HEK293T (cell line): ENCODE measurements at places on chromosomes 16 and 17.

- no peak for DNase-seq
These were observed 879.7 kb upstream of the EEF2KMT start for GRCh38 chr16:5977329-5977728.

GRCh38 chr16:50284131-50284911, 18.0 kb downstream of the ADCY7 start:
- DNase-seq = no peak

- no peak for DNase-seq
These were observed 75.3 kb downstream of the KSR1 start for GRCh38 chr17:27531469-27531961.

- DNase-seq = no peak
These were observed 2.0 kb downstream of the RBBP6 start for GRCh38 chr16:24541233-24541933.

DNA sequence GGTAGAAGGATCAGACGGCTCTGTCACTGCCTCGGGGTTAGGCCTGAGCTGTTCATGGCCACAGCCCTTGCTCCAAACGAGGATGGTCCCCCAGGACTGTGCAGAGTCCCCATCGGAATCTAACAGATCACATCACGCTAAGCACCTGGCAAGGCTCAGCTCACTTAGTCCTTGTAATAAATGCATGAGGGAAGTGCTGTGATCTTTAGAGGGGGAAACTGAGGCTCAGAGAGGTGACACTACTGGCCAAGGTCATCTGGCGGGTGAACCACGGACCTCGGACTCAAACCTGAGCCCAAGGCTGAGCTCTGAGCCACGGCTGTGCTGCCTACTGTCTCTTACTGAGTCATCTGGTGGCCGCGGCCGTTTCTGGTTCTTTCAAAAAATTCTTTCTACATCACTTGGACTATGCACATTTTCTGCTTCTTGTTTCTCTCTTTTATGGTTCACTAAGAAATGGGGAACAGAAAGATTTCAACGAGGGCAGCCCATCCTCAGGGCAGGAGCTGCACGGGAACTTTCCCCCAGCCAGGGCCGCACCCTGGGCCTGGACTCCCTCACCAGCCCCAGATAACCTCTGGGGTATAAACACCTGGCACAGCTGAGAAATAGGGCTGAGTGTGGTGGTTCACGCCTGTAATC, 55.6 kb downstream of the COTL1 start:
- no peak for DNase-seq

DNA sequence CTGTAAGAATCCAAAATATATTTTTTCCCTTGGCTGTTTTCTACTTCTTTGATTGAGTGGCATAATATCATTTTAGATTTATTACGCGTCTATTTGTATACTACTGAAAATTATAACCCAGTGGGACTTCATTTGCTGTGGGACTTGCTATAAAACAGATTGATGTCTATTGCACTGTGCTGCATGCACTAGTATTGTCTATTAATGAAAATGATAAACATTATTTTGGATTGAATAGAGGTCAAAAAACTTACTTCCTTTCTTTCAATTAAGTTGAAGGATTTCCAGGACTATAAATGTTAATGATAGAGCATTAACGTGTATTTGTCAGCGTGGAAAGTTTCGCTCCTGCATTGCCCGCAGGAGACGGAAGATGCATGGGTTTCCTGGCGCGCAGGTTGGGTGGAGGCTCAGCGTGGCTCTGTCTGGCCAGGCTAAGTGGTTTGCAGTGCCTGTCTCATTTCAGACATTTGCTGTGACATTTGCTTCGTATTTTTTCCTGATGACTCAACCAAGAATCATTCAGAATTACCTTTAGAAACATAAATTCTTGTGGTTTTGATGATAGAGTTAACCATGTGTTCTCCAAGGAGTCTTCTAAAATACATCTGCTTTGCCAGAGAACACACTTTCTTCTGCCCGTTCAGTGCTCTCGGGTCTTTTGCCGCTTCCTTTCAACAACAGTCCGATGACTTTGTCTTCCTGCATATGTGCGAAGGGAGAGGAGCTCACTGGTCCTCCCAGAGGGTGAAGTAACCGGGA, 216.7 kb downstream of the RPTOR start:
- no peak for DNase-seq

GRCh38 chr17:61642768-61643167, 51.7 kb upstream of the NACA2 start:
- no peak for DNase-seq

- DNase-seq = no peak
These were observed 74.1 kb downstream of the SOCS1 start for GRCh38 chr16:11181899-11182279.

DNA sequence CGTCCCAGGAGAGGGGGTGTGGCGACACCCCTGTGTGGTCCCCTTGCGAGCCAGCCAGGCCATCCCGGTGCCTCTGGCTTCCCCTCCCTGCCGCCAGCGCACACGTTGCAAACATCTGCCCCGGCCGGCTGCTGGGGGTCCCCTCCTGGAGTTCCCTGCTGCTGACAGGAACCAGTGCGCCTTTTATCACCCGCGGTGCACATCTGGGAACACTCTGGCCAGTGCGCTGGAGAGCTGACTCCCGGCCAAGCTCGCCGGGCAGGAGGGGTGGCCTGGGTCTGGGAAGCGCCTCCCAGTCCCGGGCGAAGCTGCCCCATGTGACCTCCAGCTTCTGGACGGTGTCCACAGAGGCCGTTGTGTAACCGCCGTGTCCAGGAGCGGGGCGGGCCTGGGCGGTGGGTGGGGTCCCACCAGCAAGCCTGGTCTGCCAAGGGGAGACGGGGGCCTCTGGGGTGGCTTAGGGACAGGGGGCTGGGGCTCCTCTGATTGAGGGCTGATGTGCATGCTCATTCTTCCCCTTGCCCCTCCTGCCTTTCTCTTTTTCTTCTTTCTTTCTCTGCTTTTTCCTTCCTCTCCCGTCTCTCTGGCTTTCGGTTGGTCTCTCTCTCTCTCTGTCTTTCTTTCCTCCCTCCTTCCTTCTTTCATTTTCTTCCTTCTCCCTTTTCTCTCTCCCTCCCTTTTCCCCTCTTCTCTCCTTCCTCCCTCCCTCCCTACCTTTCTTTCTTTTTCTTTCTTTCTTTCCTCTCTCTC, 25.2 kb upstream of the CIBAR2 start:
- DNase-seq = no peak

GRCh38 chr17:63196772-63197335, 230.8 kb downstream of the TANC2 start:
- no peak for DNase-seq

DNA sequence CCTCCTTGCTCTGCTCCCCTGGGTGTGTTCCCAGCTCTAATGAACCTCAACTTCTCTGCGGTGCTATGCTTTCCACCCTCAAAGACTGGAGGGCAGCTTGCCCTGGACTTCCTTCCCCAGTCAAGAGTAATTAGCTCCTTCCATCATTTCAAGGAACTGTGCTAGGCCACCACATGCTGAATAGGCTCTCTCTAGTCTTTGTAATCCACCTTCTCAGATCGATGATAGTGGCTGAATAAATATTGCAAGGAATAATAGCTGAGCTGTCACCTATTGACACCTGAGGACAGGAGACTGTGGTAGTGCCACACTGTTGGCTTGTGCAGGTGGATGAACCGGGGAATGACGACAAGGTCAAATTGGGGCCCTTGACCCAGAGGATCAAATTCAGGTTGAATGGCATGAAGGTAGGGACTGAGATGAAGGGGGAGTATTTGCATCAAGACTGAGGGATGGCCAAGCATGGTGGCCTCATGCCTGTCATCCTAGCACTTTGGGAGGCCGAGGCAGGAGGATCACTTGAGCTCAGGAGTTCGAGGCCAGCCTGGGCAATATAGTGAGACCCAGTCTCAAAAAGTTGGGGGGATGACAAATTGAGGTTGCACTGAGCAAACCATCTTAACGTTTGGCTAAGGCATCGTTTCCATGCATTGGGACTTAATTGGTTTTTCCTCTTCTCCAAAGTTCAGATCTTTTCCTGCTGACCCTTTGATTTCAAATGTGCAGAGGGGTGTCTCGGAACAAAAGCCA, 18.8 kb upstream of the SLC5A11 start:
- DNase-seq = no peak

DNA sequence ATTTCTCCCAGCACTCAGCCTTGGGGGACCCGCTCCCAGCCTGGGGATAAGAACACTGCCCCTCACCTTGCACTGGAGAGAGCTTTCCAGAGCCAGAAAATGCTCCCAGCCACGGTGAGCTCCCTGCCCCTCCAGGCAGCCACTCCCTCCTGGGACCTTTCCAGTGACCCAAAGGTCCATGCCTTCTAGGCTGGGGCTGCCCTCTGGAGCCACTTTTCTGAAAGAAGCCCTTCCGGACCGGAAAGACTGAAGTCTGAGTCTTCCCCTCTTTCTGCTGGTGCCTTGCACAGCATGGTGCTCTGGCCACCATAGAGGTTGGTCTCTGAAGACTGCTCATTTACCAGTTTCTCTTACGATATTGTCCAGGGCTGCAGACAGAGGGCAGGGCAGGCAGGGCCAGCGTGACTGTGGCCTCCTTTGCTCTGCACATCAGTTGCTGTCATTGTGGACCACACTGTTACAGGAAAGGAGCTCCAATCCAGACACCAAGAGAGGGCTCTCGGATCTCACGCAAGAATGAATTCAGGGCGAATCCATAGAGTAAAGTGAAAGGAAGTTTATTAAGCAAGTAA, 7.1 kb upstream of the ABCC12 start:
- DNase-seq = no peak

- DNase-seq = peak; percentile 80
These were observed 2.9 kb upstream of the FOXC2 start for GRCh38 chr16:86563469-86564345.

DNA sequence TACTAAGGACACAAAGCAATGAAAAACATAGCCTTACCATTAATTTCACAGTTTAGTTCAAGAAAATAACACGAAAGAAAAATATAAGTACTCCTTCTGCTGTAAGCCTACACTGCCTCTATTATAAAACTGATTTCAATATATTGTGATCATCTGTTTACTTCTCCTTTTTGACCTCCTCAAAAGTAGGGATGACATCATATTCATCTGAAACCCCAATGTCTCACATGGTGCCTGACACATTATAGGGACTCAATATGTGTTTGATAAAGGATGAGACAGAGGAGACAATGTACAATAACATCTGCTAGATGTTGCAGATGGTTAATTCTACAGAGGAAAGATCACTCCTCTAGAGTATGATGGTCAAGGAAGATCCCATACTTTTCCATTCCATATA, 118.4 kb upstream of the NOG start:
- no peak for DNase-seq

- DNase-seq = peak; percentile 70
These were observed 100.8 kb downstream of the ABCC12 start for GRCh38 chr16:48054881-48055601.

DNA sequence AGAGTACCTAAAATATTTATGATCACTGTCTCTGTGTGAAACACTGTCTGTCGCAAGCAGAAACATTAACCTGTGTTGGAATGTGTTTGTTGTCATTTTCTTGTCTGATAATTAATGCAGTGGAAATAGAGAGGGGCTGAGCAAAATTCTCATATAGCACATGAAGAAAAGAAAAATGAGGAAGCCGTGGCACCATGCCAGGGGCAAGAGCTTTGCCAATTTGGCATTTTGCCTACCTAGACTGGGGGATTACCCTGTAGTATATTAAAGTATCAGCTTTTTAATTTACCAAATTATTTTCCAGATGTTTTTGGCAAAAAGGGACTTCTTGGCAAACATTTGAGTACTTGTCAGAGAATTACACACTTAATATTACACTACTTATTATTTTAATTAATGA, 1326.6 kb upstream of the GOT2 start:
- DNase-seq = no peak

DNA sequence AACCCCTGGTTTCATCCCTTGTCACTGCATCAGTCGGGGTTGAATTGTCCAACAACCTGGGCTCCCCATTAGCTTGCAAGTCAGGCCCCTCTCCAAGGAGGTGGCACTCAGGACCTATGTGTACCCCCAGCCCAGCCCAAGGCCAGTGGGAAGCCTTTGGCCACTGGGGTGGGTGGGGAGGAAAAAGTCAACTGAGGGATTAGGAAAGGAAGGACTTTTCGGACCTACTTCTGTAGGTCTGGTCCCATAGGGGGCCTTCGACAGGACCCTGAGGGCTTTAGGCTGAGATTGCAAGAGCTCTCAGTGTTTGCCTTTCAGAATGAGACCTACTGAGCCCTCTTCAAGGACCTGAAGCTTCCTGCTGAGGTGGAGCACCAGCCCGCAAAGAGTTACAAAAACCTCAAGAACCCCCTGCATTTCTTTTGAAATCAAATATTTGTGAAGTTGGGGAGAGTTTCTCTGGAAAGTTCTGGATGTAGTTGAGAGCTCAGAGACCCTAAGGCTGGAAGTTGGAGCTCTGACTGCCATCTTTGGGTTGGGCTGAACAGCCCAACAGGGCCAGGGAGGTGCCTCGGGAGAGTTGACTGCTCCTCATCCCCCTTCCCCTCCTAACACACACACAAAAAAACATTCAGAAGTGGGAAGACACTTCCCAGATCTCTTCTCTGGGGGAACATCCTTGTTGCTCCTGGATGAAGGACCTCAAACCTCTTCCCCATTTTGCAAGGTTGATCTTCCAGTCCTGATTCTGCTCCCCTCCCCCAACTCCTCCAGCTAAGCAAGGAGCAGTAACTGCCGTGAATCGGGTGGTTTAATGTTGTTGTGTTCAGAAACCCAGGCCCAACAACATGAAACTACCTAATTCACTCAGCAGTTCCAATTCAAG, 5.8 kb upstream of the HOXB9 start:
- DNase-seq = no peak

GRCh38 chr17:72588961-72589360, 468.1 kb downstream of the SOX9 start:
- no peak for DNase-seq

DNA sequence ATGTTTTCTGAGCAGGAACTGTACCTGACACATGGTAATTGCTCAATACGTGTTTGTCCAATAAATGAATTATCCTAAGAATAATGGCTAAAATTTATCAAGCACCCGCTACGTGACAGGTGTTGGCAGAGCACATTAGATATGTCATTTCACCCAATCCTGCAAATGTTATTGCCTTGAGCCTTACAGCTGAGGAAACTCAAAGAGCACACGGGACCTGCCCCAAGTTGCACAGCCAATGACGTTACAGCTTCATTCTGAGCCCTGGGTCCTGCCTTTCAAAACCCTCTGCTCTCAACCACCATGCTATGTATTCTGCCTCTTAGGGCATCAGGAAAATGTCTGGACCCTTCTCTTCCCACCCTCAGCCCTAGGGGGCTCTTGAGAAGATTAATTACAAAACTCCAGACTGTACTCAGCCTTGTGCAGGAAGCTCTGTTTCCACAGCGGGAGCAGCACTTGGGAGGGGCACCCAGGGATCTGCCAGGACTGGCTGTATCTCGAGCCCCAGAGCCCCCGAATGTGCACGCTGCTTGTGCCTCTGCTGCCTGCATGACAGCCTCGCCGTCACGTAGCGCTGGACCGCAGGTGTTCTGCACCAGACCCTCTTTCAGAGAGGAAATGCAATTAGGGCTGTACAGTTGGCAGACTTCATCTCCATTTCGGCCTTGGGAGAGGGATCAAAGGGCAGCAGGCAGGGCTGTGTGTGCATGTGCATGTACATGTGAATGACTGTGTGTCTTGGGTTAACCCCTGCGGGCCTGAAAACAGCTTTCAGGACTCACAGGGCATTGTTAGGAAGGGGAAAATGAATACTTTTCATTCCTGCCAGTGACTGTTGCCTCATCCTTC, 71.6 kb downstream of the GPR139 start:
- no peak for DNase-seq
